Hair follicle dermal papilla cell (primary cell): ENCODE measurements at places on chromosomes 3 and 15. TPM values are rescaled to one million over a fixed set of nuclear protein-coding genes. Genes with fewer than 3 reads are reported as not detected.

Gene ATP8B4
- 16.6 and 25.0 TPM in 2 replicates for total RNA-seq

Gene CYP8B1
- total RNA-seq: not detected in 2 replicates

Gene HTR3E
- total RNA-seq: not detected in 2 replicates

Gene NGLY1
- 23.3 and 25.6 TPM in 2 replicates for total RNA-seq

Gene TMC3
- not detected in 2 replicates for total RNA-seq

Gene VGLL3
- total RNA-seq: 495 and 584 TPM in 2 replicates

Gene DPPA2
- total RNA-seq: not detected in 2 replicates

Gene CCR9
- total RNA-seq: not detected in 2 replicates

Gene TUSC7
- total RNA-seq: not detected in 2 replicates

Gene RPL29
- total RNA-seq: 802 and 851 TPM in 2 replicates

Gene SERINC4
- under 0.01 and 0.12 TPM in 2 replicates for total RNA-seq

Gene CCDC54
- not detected in 2 replicates for total RNA-seq

Gene RAB7A
- 65.6 and 67.9 TPM in 2 replicates for total RNA-seq

Gene TRAIP
- total RNA-seq: 2.2 and 2.6 TPM in 2 replicates

Gene FAM107A
- 0.32 and 0.85 TPM in 2 replicates for total RNA-seq
